ENCODE measurements at places on chromosomes 6 and 20.
A peak's percentile ranks its signal among the peaks of the same experiment; 100 is the strongest.

GRCh38 chr20:18533491-18533890 is 25.8 kb downstream of the SEC23B start:
- no peak for DNase-seq

GRCh38 chr6:142823256-142823902 is 121.6 kb downstream of the HIVEP2 start:
- DNase-seq, result no peak

DNA sequence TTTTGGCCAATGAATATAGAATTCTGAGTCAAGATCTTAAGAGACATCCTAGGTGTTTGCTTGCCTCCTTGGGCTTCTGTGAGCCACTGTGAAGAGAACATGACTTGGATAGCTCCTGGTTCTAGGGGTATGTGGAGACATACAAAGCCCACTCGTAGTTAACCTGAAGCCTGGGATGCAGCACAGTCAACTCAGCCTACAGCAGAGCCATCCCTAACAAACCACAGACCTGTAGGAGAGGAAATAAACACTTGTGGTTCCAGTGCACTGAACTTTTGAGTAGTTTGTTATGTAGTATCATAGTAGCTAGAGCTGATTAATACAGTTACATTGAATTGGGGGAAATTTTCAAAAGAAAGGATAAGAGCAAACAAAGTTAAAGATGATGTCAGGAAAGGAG is 474.4 kb upstream of the HSF2 start:
- no peak for DNase-seq

DNA sequence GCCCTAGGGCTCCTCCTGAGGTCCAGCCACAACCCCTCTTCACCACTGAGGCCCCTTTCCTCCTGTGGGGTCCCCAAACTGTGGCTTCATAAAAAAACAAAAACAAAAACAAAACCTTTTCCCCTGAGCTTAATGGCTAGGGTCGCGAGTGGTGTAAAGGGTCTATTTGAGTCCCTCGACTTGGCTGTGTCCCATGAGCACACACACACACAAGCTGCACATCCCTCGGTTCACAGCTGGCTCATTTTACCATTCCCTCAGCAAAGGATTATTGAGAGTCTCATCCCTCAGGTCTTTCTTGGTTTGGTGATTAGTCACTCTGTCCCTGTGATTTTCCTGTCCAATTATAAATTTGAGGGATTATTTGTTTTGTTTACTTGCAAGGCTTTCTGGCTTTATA is 206.1 kb upstream of the SASH1 start:
- no peak for DNase-seq

GRCh38 chr6:38183856-38184584 is 364.5 kb downstream of the ZFAND3 start:
- DNase-seq, result no peak

DNA sequence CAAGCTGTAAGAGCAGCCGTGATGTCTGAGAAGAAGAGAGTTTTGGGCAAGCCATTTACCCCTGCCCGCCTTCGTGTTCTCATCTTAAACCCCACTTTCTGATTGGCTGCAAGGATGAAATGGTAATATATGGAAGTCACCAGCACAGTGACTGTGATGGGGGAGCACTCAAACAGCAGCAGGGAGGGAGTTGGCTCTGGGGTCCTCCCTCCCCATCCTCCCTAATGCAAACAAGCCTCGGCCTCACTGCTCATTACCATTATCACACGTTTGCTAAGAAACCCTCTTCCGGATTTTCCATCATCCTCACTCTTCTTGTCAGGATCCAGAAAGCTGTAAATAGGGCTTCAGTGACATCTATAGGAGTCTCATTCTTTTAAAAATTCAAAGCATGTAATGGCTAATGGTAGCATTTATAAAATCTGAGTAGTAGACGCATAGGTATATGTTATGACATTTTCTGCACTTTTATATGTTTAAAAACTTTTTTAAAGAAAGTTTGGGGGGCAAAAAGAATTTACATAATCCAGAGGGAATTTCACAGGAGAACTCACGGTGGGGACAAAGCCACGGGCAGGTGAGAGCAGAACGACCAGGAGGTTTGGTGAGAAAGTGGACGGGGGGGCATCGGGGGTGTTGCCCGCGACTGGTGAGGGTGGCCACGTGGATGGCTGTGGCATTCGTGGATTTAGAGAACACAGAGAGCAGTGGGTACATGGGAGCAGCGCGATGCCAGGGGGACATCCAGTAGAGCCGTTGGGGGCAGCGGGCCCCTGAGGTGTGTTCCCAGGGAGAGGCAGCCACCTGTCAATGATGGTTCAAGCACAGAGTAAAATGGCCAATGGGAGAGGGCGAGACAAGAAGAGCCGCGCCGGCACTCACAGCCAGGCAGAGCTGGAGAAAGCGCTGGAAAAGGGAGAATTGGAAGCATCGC is 29.6 kb downstream of the SUMO4 start:
- DNase-seq, result no peak

DNA sequence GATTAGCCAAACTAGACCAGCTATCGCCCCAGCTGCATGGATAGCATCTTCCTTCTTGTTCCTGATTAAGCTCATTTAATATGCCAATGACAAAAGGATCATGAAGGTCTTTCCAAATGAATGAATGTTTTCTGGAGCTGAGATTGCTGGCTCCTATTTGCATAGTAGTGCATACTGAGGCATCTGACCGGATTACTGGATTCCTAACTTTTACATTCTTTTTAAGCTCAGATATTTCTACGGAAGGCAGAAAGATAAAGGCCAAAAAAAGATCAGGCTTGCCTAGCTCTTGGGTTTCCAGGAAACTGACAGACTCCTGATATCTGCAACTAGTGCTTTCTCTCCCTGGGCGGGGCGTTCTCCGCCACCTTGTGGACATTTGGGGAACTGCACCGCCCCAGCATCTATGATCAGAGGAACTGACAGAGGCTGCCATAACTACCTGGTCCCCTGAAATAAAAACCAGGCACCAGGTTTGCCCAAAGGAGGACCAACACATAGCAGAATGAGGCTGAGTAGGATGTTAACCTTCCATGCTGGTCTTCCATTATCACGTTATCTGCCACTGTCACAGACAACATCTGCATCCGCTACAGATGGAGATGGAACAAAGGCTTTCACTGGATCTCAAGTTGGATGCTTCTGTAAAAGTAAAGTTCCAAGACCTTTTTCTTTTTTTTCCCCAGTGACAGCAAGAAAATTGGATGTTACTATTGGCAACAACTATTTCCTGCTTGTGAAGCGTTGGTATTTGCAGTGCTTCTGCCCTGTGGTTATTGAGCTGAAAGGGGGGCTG is 33.2 kb downstream of the NT5E start:
- DNase-seq, result peak; percentile 80

DNA sequence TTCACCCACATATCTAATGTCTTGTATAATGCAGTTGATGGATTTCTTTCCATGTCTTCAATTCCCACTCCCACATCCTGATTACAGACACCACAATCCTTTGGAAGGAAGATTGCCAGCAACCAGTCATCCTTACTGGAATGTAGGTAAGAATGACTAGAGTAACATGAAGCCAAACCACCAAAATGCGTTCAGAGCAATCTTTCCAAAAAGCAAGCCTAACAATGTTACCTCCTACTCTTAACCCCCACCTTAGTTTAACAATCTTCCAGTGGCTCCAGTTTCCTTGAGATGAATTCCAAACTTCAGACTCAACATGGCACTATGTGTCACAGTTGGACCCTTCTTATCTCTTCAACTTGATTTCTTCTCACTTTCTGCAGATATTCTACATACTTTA is 685.6 kb downstream of the DOK5 start:
- peak; percentile 10 for DNase-seq

DNA sequence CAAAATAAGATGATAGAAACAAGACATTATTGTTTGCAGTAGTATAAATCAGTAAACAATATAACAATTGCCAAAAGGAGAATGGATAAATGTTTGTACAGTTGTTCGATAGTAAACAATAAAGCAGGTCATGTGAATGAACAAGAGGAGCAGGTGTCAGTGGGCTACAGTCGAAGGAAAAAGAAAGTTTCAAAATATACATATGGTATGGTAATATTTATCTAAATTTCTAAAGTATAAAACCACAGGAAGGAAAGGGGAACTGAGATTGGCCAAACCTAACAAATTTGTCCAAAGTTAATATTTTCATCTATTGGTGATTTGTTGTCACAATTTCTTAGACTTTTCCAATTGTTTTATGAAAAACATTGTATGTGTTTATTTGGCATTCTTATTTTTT is 110.9 kb downstream of the SH3BGRL2 start:
- DNase-seq, result no peak

DNA sequence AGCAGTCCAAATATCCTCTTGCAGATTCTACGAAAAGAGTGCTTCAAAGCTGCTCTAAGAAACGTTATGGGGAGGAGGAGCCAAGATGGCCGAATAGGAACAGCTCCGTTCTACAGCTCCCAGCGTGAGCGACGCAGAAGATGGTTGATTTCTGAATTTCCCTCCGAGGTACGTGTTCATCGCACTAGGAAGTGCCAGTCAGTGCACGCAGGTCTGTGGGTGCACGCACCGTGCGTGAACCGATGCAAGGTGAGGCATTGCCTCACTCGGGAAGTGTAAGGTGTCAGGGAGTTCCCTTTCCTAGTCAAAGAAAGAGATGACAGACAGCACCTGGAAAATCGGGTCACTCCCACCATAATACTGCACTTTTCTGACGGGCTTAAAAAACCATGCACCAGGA is 272.1 kb upstream of the DEFB115 start:
- DNase-seq, result no peak

- DNase-seq, result no peak
Observed at GRCh38 chr20:35286077-35286898, 1.7 kb upstream of the EIF6 start.

- no peak for DNase-seq
Observed at GRCh38 chr6:117414770-117415169, 11.0 kb downstream of the ROS1 start.

Measured in fibroblast of villous mesenchyme (primary cell).